Occipital lobe (tissue), 3 donors: ENCODE measurements at places on chromosomes 7 and 10. TPM values are rescaled to one million over a fixed set of nuclear protein-coding genes. Genes with fewer than 3 reads are reported as not detected.
A peak's percentile ranks its signal among the peaks of the same experiment; 100 is the strongest.

GRCh38 chr10:124560377-124561105 is 98.9 kb downstream of the LHPP start:
- DNase-seq: peak; percentile 70

Gene SND1
- total RNA-seq: 65.8 TPM

- DNase-seq: no peak
Observed at GRCh38 chr7:129263168-129263567, 38.3 kb downstream of the AHCYL2 start.

GRCh38 chr10:34018784-34019183 is 684.3 kb upstream of the NRP1 start:
- no peak for DNase-seq

GRCh38 chr7:31864646-31865045 is 177.6 kb downstream of the PPP1R17 start:
- DNase-seq: no peak

- peak; percentile 28 for DNase-seq
Observed at GRCh38 chr10:13347043-13347499, 1.0 kb downstream of the SEPHS1 start.

- peak; percentile 35 for DNase-seq
Observed at GRCh38 chr10:126041804-126042231, 145.5 kb downstream of the FANK1 start.
